Central memory CD4-positive, alpha-beta T cell (primary cell): ENCODE measurements at places on chromosomes 4 and X.

- DNase-seq, result no peak
These were observed 68.0 kb upstream of the TMEM164 start for GRCh38 chrX:109934935-109935334.

DNA sequence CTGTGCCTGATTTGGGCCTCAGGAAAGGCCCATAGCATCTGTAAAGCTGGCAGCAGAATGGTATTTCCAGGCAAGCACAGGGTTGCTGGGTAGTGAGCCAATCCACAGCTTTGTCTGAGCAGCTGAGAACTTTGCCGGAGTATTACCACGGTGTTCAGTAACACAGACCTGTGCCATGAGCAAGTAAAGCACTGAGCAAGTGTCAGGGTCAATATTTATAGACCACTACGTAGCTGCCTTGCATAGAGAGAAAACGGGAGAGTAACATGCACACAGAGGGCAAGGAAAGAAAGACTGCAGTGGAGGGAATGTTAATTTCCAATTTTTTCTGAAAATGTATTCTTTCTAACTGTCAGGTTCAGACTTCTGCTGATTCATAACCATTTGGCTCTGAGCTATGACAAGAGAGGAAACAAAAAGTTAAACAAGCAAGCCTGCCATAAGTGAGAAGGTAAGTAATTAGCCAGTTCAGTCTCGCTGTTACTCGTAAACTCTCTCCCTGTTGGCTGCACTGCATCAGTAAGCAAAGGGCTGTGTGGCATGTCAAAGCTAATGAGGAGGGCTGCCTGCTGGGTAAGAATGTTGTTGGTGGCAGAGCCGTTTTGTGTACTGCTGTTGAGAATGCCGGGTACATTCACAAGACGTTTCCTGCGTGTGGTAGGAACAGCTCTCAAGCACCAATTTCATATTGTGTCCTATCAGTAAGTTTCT is 238.1 kb downstream of the BMPR1B start:
- no peak for DNase-seq

- DNase-seq, result no peak
These were observed 20.3 kb upstream of the SOD3 start for GRCh38 chr4:24775032-24775605.

DNA sequence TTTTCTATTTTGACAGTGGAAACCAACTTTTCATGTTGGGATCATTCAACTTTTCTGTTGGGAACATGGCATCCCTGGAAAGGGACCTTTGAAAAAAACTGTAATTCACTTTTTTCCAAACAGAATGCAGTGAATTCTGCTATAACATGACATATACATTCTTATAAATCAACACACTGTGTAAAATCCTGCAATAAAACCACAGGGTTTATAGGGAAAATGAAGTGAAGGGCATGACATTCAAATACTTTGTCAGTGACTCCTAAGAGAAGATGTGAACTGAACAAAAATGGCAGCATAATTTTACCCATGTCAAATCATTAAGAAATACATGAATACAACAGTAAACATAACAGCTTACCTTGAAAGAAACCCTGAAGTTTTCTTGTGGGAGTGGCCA is 264.5 kb upstream of the ANKRD50 start:
- DNase-seq, result no peak

DNA sequence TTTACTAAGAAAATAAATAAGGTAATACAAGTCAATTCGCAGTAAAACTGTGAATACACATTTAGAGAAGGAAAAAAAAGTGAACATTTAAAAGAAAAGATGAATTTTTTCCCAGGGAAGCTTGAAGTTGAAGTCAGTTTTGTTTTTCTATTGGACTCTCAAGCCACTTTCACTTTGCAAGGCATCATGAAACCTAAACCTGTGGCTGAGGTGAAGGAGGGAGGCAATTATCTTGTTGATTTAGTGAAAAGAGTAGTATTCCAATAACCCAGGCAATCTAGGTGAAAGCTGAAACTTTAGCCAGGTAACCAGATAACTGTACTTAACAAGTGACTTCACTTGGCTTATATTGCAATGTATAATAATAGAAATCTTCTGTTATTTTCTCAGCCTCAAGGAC is 138.6 kb downstream of the HDX start:
- no peak for DNase-seq

DNA sequence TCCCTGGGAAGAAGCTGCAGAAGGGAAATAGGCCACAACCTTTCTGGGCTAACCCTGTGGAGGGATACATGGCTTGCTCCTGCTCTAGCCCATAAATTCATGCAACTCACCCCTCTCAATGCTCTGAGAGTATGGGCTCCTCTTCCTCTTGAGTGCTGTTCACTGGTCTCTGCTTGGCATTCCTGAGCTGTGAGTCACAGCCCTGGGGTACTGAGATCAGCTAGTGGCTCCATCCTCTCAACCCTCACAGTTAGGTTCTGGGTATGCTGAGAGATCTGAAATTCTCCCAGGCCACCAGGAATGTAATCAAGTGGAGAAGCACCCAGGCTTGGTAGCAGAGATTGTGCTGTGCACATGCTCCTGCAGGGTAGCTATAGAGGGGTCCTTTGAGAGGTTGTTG is 60.6 kb upstream of the SPANXN2 start:
- no peak for DNase-seq

- no peak for DNase-seq
These were observed 330.8 kb upstream of the DKK2 start for GRCh38 chr4:107366900-107367299.

- DNase-seq, result no peak
These were observed 36.9 kb downstream of the TLR10 start for GRCh38 chr4:38745881-38746280.

- DNase-seq, result no peak
These were observed 35.5 kb upstream of the BMPR1B start for GRCh38 chr4:94722270-94722669.

DNA sequence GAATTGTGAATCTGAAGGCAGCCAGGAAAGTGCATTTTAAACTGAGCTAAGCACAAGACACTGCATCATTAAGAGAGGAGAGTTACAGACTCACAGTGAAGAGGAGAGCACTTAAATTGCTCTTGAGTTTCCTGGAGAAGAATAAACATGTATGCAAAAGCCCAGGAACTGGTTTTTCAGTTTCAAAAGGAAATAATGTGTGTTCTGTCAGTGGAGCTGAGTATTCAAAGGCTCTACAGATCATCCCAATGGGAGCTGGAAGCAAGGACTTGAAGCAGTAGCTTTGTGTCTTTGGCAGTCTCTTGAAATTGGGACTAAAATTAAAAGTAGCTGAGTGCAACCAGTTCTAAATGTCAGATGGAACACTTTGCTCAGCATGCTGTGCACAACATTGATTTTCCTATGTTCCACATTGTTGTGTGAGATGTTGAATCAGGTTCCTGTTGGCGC is 147.5 kb upstream of the ANK2 start:
- DNase-seq, result no peak

DNA sequence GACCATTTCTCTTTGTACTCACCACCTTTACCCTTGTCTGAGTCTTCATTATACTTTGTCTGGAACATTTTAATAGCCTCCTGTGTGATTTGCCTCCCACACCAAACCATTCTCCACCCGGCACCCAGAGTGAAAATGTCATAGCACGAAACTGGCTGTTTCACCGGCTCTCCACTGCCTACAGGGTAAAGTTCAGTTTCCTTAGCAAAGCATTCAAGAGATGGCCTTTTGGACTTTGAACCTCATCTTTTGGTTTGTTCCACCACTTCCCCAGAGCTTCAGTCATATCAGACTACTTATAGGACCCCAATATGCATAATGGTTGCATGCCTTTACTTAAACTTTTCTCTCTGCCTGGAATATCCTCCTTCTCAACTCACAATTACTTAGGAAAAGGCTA is 38.3 kb downstream of the RAP2C start:
- DNase-seq, result no peak

- no peak for DNase-seq
These were observed 189.6 kb downstream of the BCOR start for GRCh38 chrX:39907964-39908661.

GRCh38 chrX:108000751-108001150 is 18.6 kb upstream of the TEX13B start:
- DNase-seq, result no peak

GRCh38 chrX:23811656-23812055 is 28.7 kb downstream of the SAT1 start:
- DNase-seq, result no peak

- DNase-seq, result no peak
These were observed 171.4 kb downstream of the CRLF2 start for GRCh38 chrX:1041091-1041490.

- no peak for DNase-seq
These were observed 10.0 kb downstream of the SH3BP2 start for GRCh38 chr4:2802618-2803531.

GRCh38 chr4:110615353-110616237 is 7.3 kb downstream of the PITX2 start:
- no peak for DNase-seq

- DNase-seq, result no peak
These were observed 434.0 kb downstream of the FAM133A start for GRCh38 chrX:94107981-94108380.

- no peak for DNase-seq
These were observed 13.4 kb upstream of the CHRNA9 start for GRCh38 chr4:40321574-40322275.

DNA sequence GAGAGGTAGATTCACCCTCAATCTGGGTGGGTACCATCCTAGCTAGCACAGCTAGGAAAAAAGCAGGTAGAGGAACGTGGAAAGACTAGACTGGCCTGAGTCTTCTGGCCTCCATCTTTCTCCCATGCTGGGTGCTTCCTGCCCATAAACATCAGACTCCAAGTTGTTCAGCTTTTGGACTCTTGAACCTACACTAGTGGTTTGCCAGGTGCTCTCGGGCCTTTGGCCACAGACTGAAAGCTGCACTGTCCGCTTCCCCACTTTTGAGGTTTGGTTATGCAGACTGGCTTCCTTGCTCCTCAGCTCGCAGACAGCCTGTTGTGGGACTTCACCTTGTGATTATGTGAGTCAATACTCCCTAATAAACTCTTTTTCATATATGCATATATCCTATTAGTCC is 36.4 kb upstream of the UGT2B4 start:
- DNase-seq, result no peak

GRCh38 chr4:476501-476900 is 22.5 kb downstream of the ZNF721 start:
- DNase-seq, result no peak

DNA sequence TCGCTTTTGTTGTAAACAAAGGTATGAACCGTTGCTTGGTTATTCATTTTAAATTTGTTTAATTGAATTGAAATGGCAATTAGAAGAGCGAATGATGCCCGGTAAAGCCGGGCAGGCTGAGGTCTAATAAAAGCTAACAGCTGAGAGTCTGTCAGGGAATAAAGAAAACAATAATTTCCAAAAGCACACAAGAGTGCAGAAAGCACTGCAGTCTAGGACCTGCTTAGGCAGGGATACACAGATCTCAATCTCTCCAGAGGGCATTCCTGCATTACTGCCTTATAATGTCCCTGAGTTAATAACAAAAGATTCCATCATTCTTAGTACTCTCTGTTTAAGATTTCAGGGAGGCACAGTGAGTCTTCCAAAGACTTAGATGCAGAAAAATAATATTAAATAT is 27.6 kb upstream of the EMCN start:
- DNase-seq, result no peak

GRCh38 chrX:154542723-154543424 is 3.8 kb downstream of the G6PD start:
- DNase-seq, result no peak

DNA sequence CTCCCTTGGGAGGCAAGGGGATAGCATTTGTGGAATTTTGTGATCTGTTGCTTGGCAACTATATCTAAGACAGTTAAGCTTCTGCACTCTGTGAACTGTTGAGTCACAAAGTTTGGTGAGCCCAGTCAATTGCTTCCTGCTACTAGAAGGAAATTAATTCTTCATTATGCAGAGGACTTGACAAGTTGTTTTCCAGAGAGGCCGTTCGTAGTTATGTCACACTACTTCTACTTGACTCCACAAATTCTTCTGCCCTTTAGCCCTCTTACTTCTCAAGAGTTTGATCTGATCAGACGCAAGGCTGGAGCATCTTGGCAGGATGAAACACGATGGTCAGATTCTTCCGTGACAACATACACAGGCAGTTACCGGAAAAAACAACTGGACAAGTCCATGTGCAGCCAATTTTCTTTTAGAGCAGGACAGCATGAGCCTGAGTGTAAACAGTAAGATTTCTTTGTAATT is at the start of gene C4orf51:
TSS of gene C4orf51 (plus strand) at position 156 of the 465 bp plus-strand sequence. CDS start at position 214, 58 bp downstream.
- DNase-seq, result no peak

DNA sequence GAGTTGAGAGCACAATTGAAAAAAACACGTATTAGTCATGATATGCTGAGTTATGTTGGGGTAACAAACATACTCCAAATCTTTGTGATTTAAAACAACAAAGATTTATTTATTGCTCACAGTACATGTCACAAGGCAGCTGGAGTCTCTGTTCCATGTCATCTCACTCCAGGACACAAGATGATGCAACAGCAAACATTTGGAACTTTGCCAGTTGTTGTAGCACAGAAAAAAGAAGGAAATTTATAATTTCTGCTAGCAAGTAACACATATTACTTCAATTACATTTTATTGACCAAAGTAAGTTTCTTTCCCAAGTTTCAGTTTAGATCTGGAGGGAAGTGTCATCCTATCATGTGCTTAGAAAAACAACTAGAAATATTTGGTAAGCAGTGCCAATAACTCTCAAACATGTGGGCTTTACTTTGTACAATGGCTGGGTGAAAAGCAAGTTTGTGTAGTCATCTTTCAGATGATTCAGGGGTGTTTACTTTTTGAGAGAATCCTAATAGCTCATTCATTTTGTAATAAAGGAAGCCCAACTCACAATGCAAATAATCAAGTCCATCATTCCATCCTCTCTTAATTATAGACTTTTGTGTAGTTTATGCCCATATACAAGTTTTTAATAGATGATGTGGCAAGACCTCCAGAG is 452.3 kb downstream of the ZIC3 start:
- DNase-seq, result no peak
